ENCODE measurements at places on chromosomes 7 and 10. TPM values are rescaled to one million over a fixed set of nuclear protein-coding genes. Genes with fewer than 3 reads are reported as not detected.
A peak's percentile ranks its signal among the peaks of the same experiment; 100 is the strongest.

ANAPC16 gene
- 132 TPM for total RNA-seq

MRPL32 gene
- 45.8 TPM for total RNA-seq

TET1 gene
- total RNA-seq = 2.2 TPM

LSM5 gene
- total RNA-seq = 35.6 TPM

LBX1 gene
- not detected for total RNA-seq

DRGX gene
- total RNA-seq = not detected

WNT16 gene
- not detected for total RNA-seq

TUBB8 gene
- total RNA-seq = not detected

DNA sequence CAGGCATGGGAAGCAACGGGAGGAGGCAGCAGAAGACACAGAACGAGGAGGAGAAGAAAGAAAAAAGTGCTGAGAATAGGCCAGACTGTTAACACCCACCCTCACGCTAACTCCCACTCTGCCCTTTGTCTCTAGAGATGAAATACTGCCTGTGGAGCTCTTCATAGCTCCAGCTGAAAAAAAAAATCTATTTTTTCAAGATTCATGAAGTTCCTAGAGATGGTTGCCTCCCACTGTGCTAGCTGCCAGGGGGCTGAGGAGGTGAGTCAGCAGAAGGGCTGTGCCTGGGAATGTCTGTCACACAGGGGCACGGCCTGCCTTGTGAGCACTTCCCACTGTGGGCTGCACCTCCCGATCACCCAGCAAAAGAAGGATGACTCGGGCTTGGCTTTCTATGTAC lies 144.5 kb downstream of the RNF216 start:
- H3K36me3 ChIP-seq = peaks cover 6% of the 10 kb centered on the region
- H3K4me3 ChIP-seq = no peak overlapping the region
- H3K4me1 ChIP-seq = peaks cover 28% of the 10 kb centered on the region
- no peaks in the 10 kb centered on the region for H3K27me3 ChIP-seq
- H3K27ac ChIP-seq = no peak overlapping the region

- H3K36me3 ChIP-seq = no peaks in the 10 kb centered on the region
- no peak for DNase-seq
- H3K27me3 ChIP-seq = no peaks in the 10 kb centered on the region
- peaks cover 16% of the 10 kb centered on the region for H3K4me1 ChIP-seq
Measured at GRCh38 chr10:46031648-46032532, 1.5 kb upstream of the NCOA4 start.

DNA sequence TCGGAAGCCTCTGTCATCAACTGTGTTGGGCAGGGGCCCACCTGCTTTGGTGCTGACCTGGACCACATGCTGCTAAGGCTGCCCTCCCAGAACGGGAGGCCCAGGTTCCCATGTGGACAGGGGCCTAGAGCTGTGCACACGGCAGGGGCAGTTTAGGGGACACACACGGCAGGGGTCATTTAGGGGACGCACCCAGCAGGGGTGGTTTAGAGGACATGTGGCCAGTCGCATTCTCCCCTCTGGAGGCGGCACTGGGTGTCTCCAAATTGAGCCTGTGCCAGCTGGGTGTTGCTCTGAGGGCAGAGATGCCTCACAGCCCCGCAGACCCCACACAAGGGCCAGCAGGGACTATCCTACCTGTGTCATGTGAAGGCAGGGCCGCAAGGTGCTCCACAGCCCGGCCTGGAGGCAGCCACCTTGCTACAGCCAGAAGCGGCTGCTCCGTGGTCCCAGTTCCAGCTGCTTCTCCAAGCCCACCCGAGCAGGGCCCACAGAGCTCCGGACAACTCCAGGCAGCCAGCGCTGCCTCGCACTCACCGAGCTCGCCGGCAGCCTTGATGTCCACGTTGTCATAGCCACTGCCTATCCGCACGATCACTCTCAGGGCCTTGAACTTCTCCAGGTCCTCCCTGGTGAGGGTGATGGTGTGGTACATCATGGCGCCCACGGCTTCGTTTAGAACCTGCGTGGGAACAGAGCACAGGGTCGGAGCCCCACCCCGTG lies 60.7 kb downstream of the ZRANB1 start:
- no peak overlapping the region for H3K27ac ChIP-seq
- peaks cover 20% of the 10 kb centered on the region for H3K36me3 ChIP-seq
- H3K4me1 ChIP-seq = peaks cover 14% of the 10 kb centered on the region
- H3K27me3 ChIP-seq = no peaks in the 10 kb centered on the region
- no peak overlapping the region for H3K4me3 ChIP-seq
- DNase-seq = peak; percentile 37

- H3K36me3 ChIP-seq = no peaks in the 10 kb centered on the region
- H3K27ac ChIP-seq = no peak overlapping the region
- H3K27me3 ChIP-seq = no peaks in the 10 kb centered on the region
- no peaks in the 10 kb centered on the region for H3K4me1 ChIP-seq
Measured at GRCh38 chr10:125411724-125412123, 251.4 kb upstream of the CTBP2 start.

GRCh38 chr10:6748981-6749635 lies 169.0 kb upstream of the PRKCQ start:
- no peaks in the 10 kb centered on the region for H3K27me3 ChIP-seq
- H3K36me3 ChIP-seq = no peaks in the 10 kb centered on the region
- no peak overlapping the region for H3K27ac ChIP-seq
- no peaks in the 10 kb centered on the region for H3K4me1 ChIP-seq
- no peak overlapping the region for H3K4me3 ChIP-seq

- no peak overlapping the region for H3K4me3 ChIP-seq
- H3K27me3 ChIP-seq = no peaks in the 10 kb centered on the region
- H3K36me3 ChIP-seq = no peaks in the 10 kb centered on the region
Measured at GRCh38 chr10:15222511-15222910, 54.0 kb upstream of the NMT2 start.

GRCh38 chr7:81769891-81770727 lies at the start of gene HGF:
Gene HGF (minus strand): TSS chr7:81770047. CDS start chr7:81769971, 76 bp downstream.
- no peaks in the 10 kb centered on the region for H3K27me3 ChIP-seq
- peak within 1 kb of the TSS; percentile 46 for H3K4me3 ChIP-seq
- peak within 1 kb of the TSS; percentile 69 for H3K27ac ChIP-seq
- no peaks in the 10 kb centered on the region for H3K36me3 ChIP-seq

GRCh38 chr7:138895679-138896078 lies 85.5 kb downstream of the KIAA1549 start:
- H3K27ac ChIP-seq = no peak overlapping the region
- H3K36me3 ChIP-seq = peaks cover 7% of the 10 kb centered on the region
- H3K4me1 ChIP-seq = peaks cover 9% of the 10 kb centered on the region
- no peak for DNase-seq

- H3K27me3 ChIP-seq = no peaks in the 10 kb centered on the region
- no peaks in the 10 kb centered on the region for H3K36me3 ChIP-seq
- H3K4me3 ChIP-seq = no peak overlapping the region
- no peaks in the 10 kb centered on the region for H3K4me1 ChIP-seq
Measured at GRCh38 chr10:64182671-64183070, 661.5 kb downstream of the REEP3 start.

- H3K27me3 ChIP-seq = no peaks in the 10 kb centered on the region
- H3K4me1 ChIP-seq = no peaks in the 10 kb centered on the region
- no peak overlapping the region for H3K4me3 ChIP-seq
- no peak overlapping the region for H3K27ac ChIP-seq
- no peak for DNase-seq
Measured at GRCh38 chr10:106863549-106863948, 301.0 kb downstream of the SORCS1 start.

DNA sequence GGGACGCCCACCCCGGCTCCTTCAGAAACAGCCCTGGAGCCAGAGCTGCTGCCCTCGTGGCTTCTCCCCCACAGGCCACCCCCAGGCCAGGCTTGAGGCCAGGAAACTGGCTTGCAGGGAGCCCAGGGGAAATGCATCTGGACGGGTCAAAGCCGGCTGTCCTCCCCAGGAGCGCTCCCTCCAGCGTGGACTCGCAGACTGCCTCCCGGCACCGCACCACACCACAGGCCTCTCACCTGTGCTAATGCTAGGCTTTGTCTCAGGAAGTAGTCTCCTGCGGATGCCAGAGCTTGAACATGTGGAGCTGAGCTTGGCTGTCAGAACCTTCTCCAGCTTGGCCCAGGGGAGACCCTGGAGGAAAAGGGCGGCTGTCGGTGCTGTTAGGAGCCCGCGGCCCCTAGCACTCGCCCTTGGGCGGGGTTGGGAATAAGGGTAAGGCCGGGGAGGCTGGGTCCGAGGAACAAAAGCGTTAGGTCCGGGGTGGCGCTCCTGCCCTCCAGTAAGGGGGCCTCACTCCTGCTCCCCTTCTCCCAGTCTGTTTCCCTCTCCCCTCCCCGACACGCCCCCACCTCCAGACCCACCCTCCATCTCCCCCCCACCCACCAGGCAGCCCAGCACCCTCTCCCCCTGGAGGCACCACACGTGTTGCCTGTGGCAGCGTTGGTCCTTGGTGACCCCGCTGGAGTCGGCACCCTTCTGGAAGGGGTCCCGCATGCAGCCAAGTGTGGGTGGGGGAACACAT lies 21.6 kb upstream of the DRGX start:
- no peaks in the 10 kb centered on the region for H3K27me3 ChIP-seq
- H3K27ac ChIP-seq = no peak overlapping the region
- no peaks in the 10 kb centered on the region for H3K4me1 ChIP-seq

- H3K27ac ChIP-seq = no peak overlapping the region
- H3K36me3 ChIP-seq = no peaks in the 10 kb centered on the region
- no peak overlapping the region for H3K4me3 ChIP-seq
- DNase-seq = no peak
- H3K4me1 ChIP-seq = no peaks in the 10 kb centered on the region
- H3K27me3 ChIP-seq = no peaks in the 10 kb centered on the region
Measured at GRCh38 chr10:62103857-62104256, 164.8 kb downstream of the RTKN2 start.

DNA sequence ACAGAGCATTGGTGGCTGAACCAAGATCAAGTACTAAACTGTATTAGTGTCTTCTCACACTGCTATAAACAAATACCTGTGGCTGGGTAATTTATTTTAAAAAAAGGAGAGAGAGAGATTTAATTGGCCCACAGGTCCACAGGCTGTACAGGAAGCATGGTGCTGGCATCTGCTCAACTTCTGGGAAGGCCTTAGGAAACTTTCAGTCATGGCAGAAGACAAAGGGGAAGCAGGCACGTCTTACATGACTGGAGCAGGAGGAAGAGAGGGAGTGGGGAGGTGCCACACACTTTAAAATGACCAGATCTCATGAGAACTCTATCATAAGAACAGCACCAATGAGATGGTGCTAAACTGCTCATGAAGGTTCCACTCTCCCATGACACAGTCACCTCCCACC lies 95.2 kb upstream of the JCAD start:
- no peak for DNase-seq
- H3K27me3 ChIP-seq = no peaks in the 10 kb centered on the region
- H3K27ac ChIP-seq = no peak overlapping the region
- H3K4me1 ChIP-seq = no peaks in the 10 kb centered on the region

Data from kidney (tissue), 22 donors.